Heart right ventricle (tissue), 16 donors: ENCODE measurements at places on chromosomes 2 and 18.

DNA sequence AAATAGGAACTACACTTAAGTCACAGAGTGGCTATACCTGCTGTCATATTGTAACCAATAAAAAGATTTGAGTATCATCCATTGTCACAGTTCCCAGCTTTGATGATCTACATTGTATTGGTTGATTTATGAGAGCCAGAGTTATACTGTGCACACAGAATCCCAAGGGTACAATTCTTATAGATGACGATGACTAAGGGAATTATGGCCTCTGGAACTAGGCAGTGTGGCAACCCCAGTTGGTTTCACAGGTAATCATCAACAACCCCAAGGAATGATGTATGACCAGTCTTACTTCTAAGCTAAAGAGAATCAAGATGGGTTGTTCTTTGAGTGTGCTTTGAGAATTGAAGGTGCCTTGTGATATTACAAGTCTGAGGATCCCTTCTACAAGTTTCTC is 217.3 kb downstream of the ETAA1 start:
- no peak for DNase-seq

DNA sequence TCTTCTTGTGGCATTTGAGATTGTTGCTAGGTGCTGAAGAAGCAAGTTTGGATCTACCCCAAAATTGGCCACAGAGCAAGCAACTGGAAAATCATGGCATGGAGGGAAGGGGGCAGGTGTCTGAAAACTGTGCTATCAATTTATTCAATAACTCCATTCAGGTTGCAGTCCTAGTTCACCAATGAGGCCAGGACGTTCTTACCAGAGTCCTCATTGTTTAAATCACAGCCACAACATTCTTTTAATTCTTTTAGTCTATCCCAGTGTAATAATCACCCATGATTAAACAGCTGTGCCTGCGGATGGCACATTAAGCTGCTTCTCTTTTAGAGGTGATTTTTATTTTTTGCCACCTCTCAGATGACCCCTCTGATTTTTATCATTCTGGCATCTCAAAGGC is 103.5 kb downstream of the ANKRD44 start:
- DNase-seq: no peak

GRCh38 chr2:221792971-221793521 is 220.9 kb upstream of the EPHA4 start:
- DNase-seq: no peak

- no peak for DNase-seq
Observed at GRCh38 chr2:226773291-226773690, 26.3 kb downstream of the IRS1 start.

DNA sequence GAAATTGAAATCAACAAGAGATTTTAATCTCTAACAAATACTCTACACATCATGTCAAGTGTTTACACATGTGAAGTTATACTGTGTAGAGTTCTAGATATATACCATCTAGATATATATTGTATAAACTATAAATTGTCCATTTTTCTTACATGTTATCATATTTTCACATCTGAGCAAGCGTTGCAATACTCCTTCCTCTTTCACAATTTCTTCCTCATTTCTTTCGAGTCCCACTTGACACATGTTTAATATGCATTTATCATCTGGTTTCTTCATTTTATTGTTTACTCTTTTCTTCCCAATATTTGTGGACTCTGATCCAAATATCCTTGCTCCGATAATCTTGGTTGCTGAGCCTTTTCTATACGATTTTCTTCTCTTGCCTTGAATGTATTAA is 50.2 kb downstream of the UNC80 start:
- no peak for DNase-seq

GRCh38 chr2:48767330-48767729 is 11.8 kb upstream of the LHCGR start:
- no peak for DNase-seq

DNA sequence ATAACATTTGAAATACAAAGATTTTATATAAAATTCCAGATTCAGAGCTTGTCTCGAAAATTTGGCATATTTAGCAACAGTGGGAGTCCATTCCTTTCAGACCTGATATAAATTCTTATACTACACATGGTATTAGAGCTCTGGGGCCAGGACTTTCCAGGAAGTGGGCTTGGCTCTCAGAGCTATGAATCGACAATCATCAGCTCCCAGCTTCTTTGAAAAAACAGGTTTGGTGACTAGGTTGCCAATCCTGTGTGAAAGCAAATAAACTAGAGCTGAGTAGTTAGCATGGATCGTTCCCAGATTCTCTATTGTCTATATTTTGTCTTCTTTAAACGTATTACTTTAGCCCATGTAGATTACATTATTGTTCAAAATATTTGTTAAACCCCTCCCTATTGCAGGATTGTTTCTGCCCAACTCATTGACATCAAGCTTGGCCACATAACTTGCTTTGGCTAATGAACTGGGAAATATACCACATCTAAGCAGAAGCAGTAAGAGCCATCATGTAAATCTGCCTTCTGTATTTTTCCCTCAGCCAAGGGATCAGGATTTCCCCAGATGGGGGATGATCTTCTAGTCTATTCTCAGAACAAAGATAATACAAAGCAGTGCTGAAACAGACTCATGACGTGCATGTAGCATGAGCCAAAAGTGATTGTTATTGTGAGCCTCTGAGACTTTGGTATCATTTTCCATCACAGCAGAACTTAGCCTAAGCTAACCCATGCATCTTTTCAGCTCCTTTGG is 105.4 kb downstream of the KCNH7 start:
- DNase-seq: no peak

GRCh38 chr2:74037379-74037860 is 52.7 kb downstream of the TET3 start:
- no peak for DNase-seq

DNA sequence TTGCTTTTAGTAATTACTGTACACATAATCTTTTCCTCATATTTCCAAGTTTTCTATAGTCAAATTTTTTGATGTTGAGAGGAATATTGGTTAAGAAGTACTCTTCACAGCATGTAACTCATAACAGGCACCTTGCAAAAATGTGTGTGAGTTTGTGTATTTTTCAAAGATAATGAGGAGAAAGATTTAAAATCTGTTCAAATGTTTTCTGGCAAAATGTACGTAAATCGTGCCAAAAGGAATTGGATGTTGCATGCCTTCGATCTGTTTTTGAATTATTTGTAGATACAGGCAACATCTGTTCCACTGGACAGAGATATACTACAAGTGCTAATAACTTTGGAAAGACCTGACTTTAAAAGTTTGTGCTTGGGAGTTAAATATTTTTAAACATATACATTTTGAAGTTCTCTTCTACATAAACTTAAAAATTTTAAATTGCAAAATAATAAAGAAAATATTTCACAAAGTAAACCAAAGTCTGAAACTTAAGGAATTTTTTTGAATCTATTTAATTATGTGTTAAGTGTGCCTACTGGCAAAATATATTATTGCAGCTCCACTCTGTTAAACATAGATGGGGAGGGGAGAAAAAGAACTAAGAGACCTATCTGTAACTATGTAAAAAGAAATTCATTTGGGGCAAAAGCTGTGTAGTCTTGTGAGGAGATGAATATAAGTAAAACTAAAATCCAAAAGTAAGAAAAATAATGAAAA is 133.5 kb upstream of the UBE2E3 start:
- DNase-seq: no peak

DNA sequence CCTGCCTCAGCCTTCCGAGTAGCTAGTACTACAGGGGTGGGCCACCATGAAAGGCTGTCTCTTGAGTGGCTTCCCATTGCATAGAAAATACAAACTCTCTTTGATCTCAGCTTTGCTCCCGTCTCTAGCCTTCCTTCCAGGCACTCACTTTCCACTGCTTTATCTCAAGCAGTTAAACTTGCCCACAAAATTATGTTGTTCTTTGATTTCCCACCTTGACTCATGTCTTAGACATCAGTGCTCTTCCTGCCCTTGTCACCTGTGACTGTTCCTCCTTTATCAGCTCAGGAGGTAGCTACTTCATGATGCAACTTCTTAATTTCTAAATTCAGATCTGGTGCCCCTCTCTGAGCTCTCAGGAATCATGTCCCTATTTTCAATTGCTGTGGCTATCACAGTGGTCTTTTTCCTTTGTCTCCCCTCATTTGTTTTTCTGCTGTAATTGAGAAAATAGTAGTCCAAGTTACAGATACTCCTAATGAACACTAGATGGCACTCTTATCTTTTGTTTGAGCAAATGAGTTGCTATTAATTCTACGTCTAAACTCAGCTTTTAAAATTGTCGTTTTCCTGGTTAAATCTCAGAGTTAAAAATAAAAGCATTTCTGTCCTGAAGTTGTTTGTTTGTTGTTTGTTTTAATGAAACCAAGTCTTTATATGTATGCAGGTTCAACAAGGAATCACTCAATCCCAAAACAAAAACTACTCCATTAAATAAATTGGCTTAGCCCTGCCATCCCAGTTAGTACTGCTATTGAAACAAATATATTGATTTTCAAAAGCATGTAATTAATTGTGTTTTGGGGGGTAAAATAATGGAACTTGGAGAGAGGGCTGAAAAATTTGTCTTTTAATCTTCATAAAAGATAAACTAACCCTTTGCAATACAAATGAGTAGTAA is 46.9 kb upstream of the GREB1L start:
- DNase-seq: no peak

DNA sequence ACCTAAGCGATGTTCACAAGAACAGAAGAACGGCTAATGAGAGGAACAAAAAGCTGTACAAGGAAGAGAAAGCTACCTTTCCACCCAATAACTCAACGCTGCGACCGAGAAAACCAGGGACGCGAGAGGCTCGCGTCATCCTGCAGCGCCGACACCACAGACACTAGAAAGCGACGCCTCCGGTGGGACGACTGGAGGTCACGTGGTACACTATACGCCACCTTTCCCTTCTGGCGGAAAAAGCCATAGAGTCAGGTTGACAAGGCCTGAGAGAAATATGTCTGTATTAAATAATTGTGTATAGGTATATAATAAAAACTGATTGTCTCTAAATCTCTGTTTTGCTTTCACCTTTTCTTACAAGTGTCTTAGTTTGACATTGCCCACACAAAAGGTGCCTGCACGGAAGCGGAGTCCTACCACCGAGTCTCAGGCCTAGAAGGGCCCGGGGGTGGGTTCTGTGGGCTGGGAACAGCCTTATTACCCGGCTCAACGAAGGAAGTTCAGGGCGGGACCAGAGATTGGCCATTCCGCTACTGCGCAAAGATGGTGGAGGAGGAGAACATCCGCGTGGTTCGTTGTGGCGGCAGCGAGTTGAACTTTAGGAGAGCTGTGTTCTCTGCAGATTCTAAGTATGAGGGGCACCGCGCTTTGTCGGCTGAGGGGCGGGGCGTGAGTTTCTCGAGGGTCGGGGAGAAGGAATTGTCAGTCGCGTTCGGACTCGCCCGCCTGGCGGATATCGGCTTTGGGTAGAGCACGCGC is at the start of gene WDR75:
Gene WDR75, plus strand, starts transcription at position 528 of the 762 bp plus-strand sequence. Its CDS starts 19 bp downstream, at position 547.
- DNase-seq: peak; percentile 90
